Chondrocyte (in vitro differentiated cells): ENCODE measurements at places on chromosomes 13 and 19. TPM values are rescaled to one million over a fixed set of nuclear protein-coding genes. Genes with fewer than 3 reads are reported as not detected.

DNA sequence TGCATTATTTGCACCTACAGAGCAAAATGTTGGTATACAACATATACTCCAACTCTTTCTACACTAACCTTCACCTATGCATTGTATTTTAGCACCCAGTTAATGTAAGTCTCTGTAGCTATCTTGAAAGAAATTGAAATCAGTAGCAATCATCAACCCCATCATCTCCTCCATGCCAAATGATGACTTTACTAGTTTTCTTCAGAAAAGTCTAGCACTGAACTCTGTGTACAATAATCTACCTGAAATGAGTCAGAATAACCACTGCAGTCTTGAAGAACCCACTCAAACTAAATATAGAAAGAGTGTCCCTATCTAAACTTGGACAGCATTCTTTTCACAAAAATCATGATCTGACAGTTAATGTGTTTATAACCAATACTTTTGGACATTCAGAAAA lies 9.8 kb downstream of the IRS2 start:
- no peak for DNase-seq

GRCh38 chr19:32269831-32270230 lies 75.6 kb upstream of the ZNF507 start:
- DNase-seq, result no peak

- no peak for DNase-seq
Measured at GRCh38 chr13:27117158-27117557, 54.5 kb downstream of the USP12 start.

DNA sequence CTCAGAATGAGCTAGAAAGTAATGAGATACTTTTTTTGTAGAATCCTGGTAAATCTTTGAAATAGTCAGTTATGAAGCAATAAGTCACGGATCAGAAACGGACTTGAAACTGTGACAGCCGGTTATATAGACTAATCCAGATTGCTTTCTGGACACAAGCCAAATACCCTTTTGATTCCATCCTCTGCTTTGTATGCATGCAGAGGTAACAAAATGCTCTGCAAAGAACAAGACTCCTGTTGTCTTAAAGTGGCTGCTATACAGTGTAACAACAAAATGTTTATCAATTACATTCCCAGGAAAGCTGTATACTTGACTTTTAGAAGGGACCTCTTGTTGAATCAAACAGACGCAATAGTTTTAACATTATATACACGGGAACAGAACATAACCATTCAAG lies 66.5 kb upstream of the STARD13 start:
- DNase-seq, result no peak

DNA sequence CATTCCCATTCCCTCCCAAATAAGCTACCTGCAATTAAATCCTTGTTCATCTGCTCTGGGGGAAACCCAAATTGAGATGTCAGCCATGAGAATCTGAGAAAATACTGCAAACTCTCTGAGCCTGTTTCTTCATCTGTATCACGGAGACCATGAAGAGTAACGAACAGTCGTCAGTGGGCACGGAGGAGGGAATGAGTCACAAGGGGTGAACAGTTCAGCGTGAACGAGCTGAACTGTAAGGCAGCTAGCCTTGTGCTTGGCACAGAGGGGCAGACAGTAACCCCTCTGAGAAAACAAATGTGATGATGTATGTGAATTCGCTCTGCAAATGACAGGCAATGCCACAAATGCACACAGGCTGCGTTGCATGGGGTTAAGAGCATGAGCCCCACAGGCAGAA lies 288.7 kb downstream of the FOXO1 start:
- no peak for DNase-seq

DNA sequence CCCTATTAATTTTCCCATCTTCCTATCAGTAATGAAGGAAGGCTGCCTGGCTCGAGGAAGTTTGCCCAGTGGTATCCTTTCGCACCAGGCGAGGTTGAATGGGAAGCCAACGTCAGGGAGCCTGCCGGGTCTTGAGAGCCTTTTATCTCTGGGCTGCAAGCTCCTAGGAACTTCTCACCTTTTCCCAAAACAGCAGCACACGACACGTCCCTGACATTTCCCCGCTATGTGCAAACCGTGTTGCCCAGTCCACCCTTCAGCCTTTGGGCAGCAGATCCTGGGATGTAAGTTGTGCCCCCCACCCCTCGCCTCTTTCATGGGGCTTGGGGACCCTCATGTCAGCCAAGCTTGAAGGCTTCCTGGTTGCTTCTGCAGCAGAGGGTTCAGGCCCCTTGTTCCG lies 179.1 kb downstream of the ZNF536 start:
- DNase-seq, result no peak

GRCh38 chr19:46660008-46660517 lies 919 bp downstream of the DACT3 start:
- DNase-seq, result no peak

DNA sequence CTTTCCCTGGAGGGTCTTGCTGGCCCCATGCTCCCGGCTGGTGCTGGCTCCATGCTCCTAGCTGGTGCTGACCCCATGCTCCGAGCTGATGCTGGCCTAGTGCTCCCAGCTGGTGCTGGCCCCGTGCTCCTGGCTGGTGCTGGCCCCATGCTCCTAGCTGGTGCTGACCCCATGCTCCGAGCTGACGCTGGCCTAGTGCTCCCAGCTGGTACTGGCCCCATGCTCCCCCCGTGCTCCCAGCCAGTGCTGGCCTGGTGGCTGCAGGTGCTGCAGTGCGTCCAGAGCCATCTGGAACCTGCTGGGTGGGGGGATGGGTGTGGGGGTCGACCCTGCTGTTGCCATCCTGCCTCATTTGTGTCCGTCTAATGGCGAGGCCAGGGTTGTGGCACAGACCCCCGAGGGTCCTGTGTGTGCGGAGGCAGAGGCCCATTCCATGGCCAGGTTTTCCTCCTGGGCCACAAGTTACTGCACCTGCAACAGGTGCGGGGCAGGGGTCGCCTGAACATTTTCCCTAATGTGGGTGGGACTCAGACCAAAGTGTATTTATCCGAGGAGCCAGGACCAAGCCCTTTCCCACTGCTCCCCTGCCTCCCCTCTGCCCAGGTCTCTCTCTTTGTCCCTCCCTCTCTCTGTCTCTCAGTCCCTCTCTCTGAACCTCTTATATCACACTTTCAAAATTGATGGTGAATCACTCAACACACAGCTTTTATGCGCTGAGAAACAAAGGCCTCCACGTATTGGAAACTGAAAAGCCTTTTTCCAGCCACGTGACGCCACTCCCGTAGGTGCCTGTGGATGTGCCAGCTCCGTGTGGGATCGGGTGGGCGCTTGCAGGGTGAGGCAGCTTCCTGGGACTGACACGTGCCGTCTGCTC lies 45.1 kb downstream of the MCF2L start:
- no peak for DNase-seq

GRCh38 chr13:83929157-83929556 lies 46.9 kb upstream of the SLITRK1 start:
- no peak for DNase-seq

The NUFIP1 gene
- 4.7 to 6.4 TPM (median 5.1 TPM) in 3 replicates for total RNA-seq

The ZNF773 gene
- 8.7 to 10.1 TPM (median 9.0 TPM) in 3 replicates for total RNA-seq

The IGFL2 gene
- total RNA-seq, result 0.55 to 1.3 TPM (median 0.64 TPM) in 3 replicates
